ENCODE measurements at places on chromosomes 3 and 15.

DNA sequence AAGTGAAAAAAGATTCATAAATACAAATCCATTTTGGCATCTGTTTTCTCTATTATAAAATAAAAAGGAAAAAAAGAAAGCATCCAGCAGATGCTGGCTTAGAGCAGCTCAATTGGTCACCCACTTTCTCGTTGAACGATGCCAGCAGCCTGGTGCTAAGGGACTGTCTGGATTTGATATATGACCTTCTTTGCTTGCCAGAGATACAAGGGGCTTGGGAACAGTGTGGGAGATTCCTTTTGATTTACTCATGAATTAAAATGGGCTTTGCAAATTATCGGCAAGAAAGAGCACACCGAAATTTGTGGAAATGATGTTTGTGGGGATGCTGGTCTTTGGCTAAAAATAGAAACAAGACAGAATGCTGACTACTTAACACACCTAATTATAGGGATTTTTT is 210.3 kb upstream of the STT3B start:
- DNase-seq: no peak

DNA sequence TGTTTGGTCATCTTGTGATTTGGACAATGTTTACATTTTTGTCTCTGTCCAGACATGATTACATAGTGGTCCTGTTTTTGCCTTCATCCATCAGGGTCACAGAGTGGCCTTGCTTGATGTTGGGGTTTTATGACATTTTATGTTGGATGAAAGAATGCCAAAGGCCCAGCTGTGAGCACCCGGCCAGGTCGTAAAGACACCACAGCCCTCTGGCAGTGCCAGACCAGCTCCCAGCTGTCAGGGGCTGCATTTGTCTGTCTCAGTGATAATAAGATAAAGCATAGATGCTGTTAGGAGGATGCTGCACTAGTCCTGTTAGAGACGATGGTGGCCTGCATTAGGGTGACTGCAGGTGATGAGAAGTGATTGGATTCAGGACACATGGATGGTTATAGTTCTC is 117.5 kb downstream of the FAM174B start:
- no peak for DNase-seq

GRCh38 chr3:193982258-193982659 is 153.7 kb upstream of the HES1 start:
- DNase-seq: no peak

- DNase-seq: no peak
Observed at GRCh38 chr3:126208606-126209256, 28.3 kb upstream of the ALDH1L1 start.

GRCh38 chr3:72944696-72945095 is 51.9 kb upstream of the PPP4R2 start:
- no peak for DNase-seq

- DNase-seq: no peak
Observed at GRCh38 chr3:184414418-184415202, 34.8 kb downstream of the CHRD start.

DNA sequence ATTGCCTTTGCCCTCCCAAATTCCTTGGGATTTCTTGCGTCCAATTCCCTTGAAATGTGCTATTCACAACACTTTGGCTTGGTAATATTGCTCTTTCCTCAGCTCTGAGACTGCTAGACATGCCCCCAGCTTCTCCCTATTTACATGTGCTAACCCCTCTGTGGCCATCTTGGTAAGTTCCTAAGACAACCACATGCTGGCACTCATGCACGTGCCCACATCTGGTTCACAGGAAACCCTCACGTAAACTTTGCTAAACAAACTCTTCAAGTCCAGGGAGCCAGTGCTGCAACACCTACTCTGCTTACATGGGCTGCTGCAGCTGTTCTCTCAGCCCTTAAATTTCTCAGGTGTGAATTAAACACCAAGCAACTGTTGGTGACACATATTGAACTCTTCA is 121.8 kb downstream of the ADAMTSL3 start:
- no peak for DNase-seq
